ENCODE measurements at places on chromosomes 1 and 21.

DNA sequence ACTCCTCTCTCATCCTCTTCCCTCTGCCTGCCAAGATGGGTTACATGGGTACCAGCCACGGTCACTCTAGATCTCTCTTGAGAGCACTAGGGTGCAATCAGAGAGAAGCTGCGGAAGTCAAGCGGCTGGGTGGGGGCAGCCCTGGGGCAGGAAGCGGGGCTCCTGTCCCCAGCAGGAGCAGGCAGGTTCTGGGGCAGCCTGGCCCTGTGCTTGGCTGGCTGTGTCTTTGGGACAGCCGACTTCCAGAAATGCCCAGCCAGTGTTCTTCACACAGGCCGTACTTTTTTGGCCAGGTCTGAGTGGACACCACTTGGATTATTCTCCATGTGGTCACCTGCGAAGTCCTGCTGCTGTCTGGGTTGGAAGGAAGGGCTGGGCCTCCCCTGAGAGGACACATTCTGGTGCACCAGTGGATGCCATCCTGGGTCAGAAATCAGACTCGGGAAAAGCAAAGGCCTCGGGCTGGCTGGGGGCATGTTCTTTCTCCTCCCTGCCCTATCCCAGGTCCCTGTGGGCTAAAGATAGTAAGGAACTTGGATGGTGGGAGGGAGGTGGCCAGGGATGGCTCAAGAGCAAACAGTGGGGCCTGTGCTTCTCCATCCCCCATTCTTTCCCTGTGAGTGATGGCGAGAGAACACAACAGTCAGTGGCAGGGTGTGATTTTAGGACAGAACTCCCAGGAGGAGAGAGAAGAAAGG, 93.7 kb downstream of the ITPKB start:
- no peak for DNase-seq

DNA sequence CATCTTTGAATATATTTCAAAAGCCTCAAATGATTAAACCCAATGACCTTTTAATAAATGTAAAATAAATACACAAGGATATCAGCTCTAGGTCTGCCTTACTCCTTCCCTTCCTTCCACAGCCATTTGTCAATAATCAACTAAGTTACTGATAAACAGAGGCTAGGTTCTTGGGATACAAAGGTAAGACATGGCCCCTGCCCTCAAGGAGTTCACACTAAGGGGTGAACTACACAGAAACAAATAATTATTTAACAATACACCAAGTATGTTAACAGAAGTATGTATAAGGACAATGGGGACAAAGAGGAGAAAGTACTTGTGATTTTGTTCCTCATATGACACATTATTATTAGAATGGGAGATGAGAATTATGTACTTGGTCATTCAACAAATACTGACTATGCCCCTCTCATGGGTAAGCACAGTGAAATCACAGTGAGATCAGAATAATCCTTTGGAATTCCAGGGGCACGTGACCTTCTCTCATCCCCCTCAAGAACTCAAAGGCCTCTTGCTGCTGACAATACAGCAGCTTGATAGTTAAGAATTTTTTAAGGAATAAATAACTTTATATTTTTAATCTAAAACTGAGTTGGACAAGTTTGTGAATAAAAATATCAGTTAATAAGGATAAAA, 40.2 kb downstream of the ATP1B1 start:
- no peak for DNase-seq

- DNase-seq = no peak
Observed at GRCh38 chr1:58398714-58399113, 147.8 kb downstream of the OMA1 start.

- DNase-seq = no peak
Observed at GRCh38 chr1:210235363-210236053, 2.9 kb downstream of the SERTAD4 start.

DNA sequence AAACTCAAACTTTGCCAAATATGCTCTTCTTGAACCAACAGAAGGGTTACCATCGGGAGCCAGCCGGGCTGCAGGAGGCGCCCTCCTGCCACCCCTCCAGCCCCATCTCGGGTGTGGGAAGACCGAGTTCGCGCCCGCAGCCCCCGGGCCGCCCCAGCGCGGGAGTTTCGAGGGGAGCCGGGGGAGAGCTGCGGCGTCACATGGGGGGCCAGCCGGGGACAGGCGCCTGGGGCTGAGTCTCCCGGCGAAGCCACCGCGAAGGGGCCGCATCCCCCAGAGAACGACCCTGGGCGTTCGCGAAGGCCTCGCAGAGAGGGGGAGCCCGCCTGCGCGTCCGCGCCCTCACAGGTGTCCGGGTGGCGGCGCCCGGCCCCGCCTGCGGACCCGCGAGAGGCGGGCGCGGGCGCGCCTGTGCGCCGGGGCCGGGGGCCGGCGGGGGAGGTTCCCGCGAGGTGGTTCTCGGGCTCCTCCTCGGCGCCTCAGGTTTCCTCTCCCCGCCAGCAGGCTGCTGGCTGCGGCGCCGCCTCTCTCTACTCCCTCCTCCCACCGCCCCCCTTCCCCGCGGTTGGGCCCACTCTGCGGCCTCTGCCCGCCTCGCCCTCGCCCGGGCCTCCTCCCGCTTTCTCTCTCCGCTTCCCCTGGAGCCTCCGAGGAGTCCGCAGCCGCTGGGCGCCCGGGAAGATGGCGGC, at the start of gene RAVER2:
TSS of gene RAVER2 (plus strand) at position 584 of the 689 bp plus-strand sequence. CDS start at position 682, 98 bp downstream.
- DNase-seq = peak; percentile 32

DNA sequence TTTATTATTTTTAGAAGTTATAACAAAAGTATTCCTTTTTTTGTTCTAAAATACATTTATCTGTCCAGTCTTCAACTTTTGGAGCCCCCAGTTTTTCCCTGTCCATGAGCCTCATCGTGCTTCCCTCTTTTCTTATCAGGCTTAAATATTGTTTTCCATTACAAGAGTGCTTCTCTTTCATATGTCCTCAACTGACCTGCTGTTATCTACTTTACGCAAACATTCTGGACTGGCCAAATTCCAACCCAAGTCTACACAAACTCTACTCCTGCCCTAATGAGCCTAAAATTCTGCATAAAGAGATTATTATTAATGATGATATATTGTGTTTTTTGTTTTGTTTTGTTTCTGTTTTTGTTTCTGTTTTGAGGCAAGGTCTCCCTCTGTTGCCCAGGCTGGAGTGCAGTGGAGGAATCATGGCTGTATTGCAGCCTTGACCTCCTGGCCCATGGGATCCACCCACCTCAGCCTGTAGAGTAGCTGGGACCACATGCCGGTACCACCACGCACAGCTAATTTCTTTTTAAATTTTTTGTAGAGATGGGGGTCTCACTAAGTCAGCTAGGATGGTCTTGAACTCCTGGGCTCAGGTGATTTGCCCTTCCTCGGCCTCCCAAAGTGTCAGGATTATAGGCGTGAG, 318.8 kb upstream of the NEGR1 start:
- DNase-seq = no peak

- DNase-seq = no peak
Observed at GRCh38 chr1:227901239-227901905, 46.4 kb downstream of the WNT9A start.

DNA sequence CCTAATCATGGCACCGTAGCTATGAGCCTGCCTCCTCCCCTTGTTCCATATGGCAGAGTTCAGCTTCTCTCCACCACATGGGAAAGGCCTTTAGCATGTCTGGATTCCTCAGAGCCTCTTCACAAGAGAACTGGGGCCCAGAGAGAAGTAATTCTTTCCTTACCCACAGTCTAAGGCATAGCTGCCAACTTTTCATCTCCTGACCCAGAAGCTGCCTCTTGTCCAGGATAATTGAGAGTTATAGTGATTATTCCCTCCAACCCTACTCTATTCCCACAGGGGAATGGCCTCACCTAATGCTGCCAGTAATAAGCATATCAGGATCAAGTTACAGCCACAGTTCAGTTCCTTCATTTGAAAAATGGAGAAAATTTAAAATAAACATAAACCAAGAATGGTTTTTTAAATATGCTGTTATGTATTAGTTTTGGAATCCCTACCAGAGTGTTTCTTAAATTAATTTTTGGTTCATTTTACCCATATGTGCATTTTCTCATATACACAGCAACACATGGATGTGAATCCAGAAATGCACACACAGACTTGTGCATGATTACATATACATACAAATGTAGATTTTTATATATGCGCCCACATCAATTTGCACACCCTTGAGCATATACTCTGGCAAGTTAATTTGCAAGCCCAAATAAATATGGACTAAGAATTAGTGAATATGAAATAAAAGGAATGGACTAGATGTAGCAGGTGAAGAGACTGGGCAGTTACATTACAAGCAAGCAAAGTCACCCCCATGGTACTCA, 63.9 kb upstream of the WARS2 start:
- DNase-seq = no peak

DNA sequence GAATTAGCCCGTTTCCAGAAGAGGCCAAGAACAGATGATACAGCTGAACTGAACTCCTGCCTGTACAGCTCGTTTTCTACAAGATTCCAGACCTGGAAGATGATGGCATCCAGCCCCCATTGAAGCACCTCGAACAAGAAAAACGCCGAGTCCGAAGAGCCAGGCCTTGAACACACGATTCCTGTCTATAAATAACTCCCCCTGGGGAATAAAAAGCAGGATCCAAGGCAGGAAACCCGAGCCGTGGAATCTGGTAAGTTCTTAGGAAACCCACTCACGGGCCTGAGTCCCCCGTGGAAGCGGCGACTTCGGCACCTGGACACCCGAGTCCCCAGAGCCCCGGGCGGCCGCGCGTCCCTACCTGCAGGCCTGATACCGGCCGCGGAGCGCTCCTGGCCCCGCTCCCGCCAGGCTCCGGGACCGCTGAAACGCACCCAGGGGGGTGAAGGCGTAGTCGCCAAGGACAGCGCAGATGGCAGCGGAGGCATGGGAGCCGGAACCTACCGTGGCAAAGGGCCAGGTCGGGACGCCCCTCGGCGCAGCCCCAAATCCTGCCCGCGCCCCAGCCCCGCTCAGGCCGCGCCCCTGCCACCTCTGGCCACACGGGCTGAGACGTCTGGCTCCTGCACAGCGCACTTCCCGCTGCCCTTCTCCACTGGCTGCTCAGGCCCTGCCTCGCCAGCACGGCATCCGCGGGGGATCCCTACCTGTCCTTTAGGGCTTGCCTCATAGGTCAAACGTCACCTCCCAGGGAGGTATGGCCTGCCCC, 14.0 kb upstream of the HLCS start:
- no peak for DNase-seq

- no peak for DNase-seq
Observed at GRCh38 chr1:116139592-116140134, 28.5 kb downstream of the MAB21L3 start.

DNA sequence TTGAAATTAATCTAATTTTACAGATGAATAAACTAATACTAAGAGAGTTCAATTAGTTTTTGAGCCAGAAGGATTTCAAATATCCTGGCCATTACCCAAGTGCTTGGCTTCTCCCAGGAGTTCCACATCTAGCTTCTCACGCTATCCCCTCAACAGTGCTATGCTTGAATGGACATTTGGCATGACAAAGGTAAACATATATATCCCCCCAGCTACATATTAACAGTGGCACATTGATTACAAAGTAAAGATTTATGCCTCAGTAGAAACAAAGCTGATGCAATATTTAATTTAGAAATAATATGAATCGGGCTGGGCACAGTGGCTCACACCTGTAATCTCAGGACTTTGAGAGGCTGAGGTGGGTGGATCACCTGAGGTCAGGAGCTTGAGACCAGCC, 434.6 kb upstream of the PRMT6 start:
- no peak for DNase-seq

GRCh38 chr1:79124756-79125155, 118.2 kb upstream of the ADGRL4 start:
- no peak for DNase-seq

DNA sequence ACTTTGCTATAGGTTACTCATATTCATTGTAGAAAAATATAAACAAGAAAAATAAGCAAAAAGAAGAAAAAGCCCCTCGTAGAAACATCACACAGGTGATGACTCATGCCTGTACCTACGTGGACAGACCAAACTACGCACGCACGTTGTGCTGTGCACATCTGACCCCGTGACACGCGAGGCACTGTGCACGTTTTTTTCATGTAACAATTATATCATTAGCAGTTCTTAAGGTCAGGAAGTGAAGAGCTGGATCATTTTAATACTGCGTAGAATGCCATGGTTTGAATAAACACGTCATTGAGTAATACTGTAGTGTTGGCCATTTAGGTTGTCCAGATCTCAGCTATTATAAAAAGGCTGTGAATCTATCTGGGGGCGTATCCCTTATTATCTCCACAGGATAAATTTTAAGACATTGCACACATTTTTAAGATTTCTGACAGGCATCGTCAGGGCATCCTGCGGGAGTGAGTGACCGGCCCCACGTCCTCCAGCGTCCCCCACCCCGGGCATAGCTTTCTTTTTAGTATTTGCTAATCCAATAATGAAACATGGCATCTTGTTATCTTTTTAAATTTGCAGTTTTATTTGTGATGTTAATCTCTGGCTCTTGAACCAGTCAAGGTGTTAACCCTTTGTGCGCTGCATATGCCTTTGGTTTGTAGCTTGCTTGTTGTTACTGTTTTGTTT, 23.4 kb upstream of the ADARB1 start:
- DNase-seq = no peak

GRCh38 chr1:92585831-92586230, 99.1 kb upstream of the GFI1 start:
- no peak for DNase-seq

GRCh38 chr21:38434913-38435533, 63.3 kb downstream of the ERG start:
- no peak for DNase-seq

- DNase-seq = no peak
Observed at GRCh38 chr1:8962812-8963530, 17.3 kb downstream of the CA6 start.

DNA sequence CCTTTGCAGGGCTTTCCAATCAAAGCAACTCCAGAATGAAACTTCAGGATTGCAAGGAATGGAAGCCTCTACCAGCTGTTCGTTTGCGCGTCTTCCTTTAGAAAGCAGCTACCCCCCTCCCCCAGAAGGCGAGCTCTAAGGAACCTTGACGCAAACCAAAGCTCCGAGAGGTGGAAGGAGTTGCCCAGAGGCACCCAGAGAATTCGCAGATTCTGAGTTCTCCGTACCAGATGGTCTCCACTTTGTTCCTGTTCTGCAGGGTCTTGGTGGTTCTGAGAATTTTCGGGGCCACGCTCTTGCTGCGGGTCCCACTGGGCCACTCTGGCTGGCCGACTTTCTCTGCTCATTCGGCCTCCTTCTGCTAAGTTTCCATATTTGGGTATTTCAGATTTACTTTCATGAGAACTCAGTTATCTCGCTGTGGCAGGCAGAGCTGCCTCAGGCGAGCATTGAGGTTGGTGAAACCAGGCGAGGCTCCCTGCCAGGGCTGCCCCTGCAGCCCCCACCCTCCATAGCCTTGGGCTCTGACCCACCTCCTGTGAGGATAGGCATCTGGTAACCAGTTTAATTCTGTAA, 801 bp downstream of the TRAF5 start:
- DNase-seq = no peak

DNA sequence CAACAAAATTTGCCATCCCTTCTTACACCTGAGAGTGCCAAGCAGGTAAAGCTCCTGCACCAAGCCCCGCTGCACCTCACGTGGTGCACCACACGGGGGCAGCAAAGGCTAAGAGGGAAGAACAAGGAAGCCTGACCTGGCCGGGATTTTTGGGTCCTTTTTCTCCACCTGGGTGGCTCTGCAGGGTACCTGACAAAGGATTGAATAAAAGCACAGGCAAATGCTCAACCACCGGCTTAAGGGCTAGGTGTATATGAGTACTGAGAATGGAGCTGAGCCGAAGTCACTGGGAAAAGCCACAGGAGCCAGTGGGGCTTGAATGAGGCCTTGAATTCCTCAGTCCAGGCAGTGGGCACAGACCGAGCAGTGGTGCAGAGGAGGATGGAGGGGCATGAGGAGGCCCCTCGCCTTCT, 36.4 kb downstream of the ZNF697 start:
- DNase-seq = peak; percentile 62

- DNase-seq = no peak
Observed at GRCh38 chr1:228364706-228365213, 41.9 kb downstream of the TRIM11 start.
